ENCODE measurements at places on chromosomes 1 and 21.

DNA sequence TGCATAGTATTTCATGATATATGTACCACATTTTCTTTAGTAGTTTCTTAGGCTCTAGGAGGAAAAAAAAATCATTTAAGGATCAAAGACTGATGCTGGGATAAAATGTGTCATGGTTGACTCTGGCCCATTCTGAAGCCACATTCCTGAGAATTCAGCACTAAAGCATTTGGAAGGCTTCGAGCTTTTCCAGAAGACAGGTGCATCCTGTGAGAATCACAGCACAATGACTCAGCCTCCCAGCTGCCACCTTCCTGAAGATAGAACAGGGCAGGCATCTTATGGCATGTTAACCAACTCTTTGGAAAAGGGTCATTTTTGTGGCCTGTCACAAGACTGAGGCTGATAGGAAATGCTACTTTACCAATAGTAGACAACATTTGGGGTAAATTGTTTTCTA, 359.9 kb downstream of the PCP4 start:
- DNase-seq: no peak

- no peak for DNase-seq
Observed at GRCh38 chr1:228894442-228894989, 159.2 kb downstream of the RHOU start.

GRCh38 chr1:31238612-31238985, 1.1 kb downstream of the NKAIN1 start:
- DNase-seq: no peak

- peak; percentile 85 for DNase-seq
Observed at GRCh38 chr1:176880955-176881595, 283.4 kb downstream of the ASTN1 start.

- no peak for DNase-seq
Observed at GRCh38 chr1:213994888-213995287, 7.1 kb downstream of the PROX1 start.

DNA sequence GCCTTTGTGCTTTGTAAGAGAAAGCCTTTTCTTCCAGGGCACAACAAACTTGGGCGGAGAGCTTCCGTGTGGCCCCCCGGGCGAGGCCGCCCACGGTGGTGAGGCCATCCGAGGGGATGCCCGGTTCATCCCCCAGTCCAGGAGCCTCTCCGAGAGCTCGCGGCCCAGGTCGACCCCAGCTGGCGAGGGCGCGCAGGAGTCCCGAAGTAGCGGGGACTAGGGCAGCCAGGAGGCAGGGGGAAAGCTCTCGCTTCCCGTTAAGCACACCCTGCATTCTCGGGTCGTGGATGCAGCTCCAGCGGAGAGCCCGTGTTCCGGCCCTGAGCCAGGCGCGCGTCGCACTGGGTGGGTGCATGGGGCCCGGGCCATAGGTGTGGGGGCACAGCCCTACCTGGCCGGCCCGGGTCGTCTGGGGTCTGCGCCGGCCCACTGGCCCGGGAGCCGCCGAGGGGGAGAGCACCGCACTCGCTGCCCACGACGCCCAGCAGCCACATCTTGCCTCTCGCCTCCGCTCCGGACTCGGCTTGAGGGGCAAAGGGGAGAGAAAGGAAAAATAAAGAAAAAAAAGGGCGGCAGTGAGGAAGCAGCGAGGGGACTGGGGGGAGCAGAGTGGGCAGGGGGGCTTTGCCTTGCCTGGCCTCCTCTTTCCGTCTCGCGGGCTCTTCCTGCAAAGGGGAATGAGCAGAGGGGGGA, 1.8 kb downstream of the RNF220 start:
- DNase-seq: peak; percentile 61

DNA sequence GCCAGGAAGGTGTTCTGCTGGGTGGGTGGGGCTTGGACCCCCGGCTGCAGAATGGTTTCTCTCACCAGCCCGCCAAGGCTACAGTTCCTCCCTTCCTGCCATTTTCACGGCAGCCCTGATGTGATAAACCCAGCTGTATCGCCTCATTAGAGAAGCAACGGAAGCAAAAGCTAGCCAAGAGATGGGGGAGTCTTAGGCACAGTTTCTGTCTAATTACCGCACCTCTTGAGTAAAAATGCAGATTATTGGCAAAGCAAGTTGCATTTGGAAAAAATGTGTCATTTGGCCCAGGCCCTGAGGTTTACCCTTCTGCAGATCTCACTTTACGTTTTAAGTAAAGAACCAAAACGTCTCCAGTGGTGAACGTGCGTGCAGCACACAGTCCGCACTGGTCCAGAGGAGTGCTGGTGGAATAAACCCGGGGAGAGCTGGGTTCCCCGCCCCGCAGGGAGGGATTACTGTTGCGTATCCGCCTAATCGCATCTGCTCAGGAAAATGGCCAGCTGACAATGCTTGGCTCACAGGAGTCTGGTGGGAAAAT, 109.9 kb downstream of the GALNT2 start:
- no peak for DNase-seq

GRCh38 chr1:31382379-31382989, 9.6 kb upstream of the FABP3 start:
- no peak for DNase-seq

DNA sequence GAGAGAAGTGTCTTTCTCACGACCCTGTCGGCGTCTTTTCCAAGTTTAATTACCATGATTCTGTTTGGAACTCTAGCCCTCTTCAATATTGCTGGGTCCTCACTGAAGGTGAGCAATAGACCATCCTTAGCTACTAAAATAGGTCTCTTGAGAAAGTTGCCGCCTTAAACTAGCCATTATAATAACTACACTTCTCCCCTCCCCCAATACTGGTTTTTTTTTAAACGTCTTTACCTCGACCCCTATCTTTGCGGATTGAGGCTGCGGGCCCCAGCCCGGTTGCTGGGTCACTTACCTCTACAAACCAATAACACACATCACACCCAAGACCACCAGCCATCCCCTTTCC, 672 bp downstream of the ENSA start:
- DNase-seq: no peak

- DNase-seq: no peak
Observed at GRCh38 chr1:22807340-22807739, 96.7 kb downstream of the EPHB2 start.

DNA sequence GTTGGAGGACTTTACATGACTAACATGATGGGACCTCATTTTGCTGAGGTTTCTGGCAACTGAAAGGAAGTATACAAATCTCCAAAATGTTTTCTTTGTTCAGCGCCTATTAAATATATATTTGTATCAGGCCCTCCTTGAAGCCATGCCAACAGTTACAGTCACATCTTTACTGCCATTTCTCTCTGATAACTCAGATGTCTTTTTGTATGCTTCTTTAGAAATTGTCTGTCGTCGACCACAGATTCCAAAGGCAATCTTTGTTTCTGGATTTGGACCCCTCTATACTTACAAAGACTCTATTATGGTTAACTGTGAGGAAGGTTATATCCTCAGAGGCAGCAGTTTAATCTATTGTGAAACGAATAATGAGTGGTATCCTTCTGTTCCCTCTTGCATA, 69.4 kb downstream of the C4BPA start:
- DNase-seq: no peak

DNA sequence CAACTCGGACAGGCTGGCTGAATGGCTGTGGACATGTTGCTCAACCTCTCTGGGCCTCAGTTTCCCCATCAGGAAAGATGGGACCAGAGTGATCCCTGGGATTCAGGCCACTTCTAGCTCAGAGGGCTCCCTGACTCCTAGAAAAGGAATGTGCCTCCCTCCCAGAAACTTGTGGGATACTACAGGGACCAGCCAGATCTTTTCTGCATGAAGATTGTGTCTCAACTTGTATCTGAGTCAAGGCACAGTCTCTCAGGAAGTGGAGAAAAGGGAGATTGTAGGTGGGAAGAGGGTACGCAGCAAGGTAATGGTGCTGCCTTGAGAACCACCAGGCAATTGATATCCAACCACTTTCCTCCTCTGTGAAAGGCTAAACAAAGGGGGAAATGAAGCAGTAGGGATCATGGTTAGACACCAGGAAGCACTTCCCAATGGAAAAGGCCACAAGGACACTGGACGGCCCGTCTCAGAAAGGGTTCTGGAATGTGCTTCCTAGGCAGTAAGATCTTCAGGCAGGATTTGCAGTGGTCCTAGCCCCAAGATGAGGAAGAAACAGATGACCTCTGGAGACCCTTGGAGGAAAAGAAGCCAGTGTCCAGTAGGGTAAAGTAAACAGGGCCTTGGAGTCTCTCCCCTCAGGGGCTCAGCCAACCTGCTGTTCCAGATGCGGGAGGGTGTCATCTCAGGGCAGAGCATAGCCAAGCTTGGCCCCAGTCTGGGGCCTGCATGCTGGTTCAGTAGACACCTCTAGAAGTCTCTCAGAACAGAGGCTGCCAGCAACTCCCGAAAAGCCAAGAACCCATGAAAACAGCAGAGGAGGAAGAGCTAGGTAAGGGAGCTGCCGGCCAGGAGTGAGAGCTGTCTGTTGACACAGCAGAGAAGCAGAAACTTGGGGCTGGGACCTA, 16.8 kb downstream of the IFFO2 start:
- no peak for DNase-seq

- no peak for DNase-seq
Observed at GRCh38 chr1:173314656-173315055, 107.5 kb upstream of the TNFSF4 start.

- peak; percentile 22 for DNase-seq
Observed at GRCh38 chr1:77632216-77632615, 50.2 kb downstream of the ZZZ3 start.

DNA sequence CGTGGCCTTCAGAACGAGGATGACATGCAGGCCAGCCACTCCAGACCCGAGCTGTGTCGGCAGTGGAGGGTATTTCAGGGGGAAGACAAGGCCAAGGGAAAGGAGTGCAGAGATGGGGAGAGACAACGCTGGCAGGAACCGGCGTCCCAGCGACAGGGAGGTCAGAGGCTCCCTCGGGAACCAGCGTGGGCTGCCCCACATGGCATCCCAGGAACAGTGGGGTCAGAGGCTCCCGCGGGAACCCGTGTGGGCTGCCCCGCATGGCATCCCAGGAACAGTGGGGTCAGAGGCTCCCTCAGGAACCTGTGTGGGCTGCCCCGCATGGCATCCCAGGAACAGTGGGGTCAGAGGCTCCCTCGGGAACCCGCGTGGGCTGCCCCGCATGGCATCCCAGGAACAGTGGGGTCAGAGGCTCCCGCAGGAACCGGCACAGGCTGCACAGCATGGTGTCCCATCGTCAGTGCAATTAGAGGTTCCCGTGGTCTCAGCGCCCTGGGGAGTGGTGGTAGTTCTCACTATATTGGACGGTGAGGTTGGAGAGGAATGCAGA, 43.0 kb downstream of the SLC19A1 start:
- DNase-seq: no peak

DNA sequence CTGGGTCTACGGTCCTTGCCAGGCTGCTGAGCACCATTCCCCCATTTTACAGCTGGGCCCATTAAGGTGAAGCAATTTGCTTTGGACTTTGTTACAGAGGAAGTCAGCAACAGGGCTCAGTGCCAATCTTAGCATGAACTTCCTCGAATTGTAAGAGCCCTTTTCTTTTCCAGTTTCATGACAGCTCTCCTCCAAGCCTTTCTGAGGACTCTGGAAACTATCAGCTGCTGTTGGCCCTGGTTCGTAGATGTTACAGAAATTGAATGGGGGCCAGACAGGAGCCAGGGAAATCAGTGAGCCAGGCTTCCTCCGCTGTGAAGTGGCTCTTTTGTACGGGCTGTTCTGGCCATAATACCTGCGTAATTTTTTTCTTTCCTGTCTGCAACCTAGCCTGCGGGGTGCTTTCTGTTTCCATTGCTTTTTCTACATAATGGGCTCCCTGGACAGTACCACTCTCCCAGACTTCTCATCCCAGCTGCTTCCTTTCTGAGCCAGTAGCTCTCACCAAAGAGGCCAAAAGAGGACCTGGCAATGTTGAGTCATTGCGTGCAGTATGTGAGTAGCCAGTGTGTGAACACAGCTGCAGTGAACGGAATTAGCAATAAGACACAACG, 386.3 kb downstream of the DISC1 start:
- peak; percentile 52 for DNase-seq

- no peak for DNase-seq
Observed at GRCh38 chr1:30820299-30820698, 62.7 kb upstream of the LAPTM5 start.

DNA sequence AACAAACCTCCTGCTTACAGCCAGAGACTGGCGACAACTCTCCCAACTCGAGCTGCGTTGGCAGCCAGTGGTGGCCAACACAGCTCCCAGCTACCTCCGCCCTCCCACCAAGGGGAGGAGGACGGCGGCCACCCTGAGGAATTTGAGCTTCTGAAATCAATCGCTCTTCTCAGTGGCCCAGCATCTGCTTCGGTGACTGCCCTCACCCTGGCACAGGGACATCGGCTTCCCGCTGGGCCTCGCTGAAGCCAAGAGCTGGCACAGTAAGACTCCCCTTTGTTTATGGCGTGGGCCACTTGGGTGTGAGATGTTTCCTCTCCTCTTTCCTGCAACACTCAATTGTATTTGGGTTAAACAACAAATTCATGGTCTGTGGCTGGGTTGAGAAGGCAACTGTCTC, 136.2 kb downstream of the ZBTB18 start:
- DNase-seq: no peak

GRCh38 chr1:7098641-7099040, 313.4 kb downstream of the CAMTA1 start:
- DNase-seq: no peak

GRCh38 chr1:41377397-41377796, 16.2 kb downstream of the FOXO6 start:
- no peak for DNase-seq

Data from suppressor macrophage treated with lipopolysaccharide for 1 hour (primary cell).